ENCODE measurements at places on chromosomes 2 and 18. TPM values are rescaled to one million over a fixed set of nuclear protein-coding genes. Genes with fewer than 3 reads are reported as not detected.

KYNU gene
- total RNA-seq = 14.0 TPM

DHRS9 gene
- total RNA-seq = 1.7 TPM

UNC80 gene
- total RNA-seq = 0.36 TPM

SLC8A1 gene
- 1,361 TPM for total RNA-seq

SPP2 gene
- not detected for total RNA-seq

SULT1C2 gene
- total RNA-seq = 0.25 TPM

EFHD1 gene
- total RNA-seq = 42.2 TPM

C2orf72 gene
- total RNA-seq = 0.08 TPM

NCKAP5 gene
- total RNA-seq = 8.9 TPM

NPPC gene
- 7.0 TPM for total RNA-seq

NETO1 gene
- total RNA-seq = 0.53 TPM

MYL1 gene
- not detected for total RNA-seq

IL36B gene
- not detected for total RNA-seq

RGPD4 gene
- not detected for total RNA-seq

C18orf54 gene
- total RNA-seq = 2.4 TPM

DSC3 gene
- 0.05 TPM for total RNA-seq

CCDC74B gene
- total RNA-seq = 0.54 TPM

ZNF521 gene
- total RNA-seq = 20.2 TPM

AKAIN1 gene
- total RNA-seq = not detected

RFTN2 gene
- total RNA-seq = 3.4 TPM

USP40 gene
- 13.7 TPM for total RNA-seq

All from heart left ventricle (tissue), 16 donors.